ENCODE measurements at places on chromosomes 11 and 22.

- no peak for DNase-seq
Measured at GRCh38 chr11:116492600-116492999, 280.2 kb downstream of the BUD13 start.

GRCh38 chr22:26734339-26735018, 77.1 kb downstream of the MIAT start:
- DNase-seq: no peak

DNA sequence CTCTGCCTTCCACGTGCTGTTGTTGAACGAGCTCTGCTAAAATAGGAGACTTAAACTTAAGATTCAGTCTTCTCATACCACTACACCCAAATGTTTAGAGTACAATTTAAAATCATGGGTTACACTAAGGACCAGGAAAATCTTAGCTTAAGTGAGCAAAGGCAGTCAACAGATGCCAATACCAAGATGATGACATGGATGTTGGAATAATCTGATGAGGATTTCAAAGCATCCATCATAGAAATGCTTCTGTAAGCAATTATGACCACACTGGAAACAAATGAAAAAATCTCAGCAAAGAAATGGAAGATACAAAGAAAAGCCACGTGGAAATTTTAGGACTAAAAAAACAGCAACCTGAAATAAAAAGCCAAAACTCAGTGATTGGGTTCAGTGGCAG, 109.8 kb downstream of the ATXN10 start:
- DNase-seq: no peak

DNA sequence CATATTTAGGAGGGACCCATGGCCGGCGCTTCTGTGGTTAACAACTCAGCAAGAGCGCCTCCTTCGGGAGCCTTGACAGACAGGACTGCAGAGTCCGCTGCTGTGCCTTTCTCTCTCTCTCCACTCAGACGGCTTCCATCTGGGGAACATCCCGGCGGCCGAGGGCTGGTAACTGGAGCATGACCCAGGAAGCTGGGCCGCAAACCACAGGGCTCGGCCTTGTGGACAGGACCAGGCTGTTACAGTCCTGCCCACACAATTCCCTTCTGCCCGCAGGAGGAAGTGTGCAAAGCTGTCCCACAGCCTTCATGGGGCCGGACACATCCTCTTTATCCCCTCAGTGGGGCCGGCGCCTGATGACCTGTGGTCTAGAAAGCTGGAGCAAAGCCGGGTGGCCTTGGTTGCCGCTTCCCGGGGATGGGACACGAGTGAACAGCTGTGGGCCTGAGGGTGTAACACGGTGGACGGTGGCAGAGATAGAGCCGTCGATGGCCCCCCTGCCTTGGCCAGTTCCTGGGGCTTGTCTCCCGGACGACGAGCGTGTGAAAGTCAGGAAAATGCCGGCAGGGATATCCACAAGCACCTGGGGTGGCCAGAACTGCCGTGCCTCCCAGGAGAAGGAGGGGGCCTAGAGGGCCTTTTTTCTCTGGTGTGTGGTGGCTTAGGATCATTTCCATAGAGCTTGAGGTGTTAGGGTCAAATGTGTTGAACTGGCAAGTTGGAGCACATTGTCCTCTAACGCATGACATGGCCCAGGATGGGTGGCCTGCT, 50.1 kb downstream of the FBLN1 start:
- no peak for DNase-seq

- DNase-seq: no peak
Measured at GRCh38 chr11:66042996-66043906, 5.7 kb downstream of the GAL3ST3 start.

DNA sequence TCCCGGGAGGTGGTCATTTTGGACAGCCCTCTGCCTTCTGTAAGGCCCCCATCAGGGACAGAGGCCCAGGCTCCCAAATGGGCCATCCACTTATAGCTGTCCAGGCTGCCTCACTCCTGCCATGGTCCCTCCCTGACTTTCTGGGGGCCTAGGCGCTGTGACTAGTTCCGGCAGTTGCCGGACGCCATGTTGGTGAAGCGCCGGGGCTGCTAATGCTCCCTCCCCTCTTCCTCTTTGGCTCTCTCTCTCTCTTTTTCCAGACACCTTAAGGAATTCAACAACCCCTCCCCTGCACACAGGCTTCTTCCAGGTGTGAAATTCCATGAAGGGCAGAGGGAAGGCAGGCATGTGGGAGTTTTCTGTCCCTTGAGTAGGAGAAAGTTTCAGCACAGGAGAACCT, 445.6 kb downstream of the SOX6 start:
- DNase-seq: no peak

GRCh38 chr22:27475548-27475897, 326.0 kb downstream of the MN1 start:
- DNase-seq: no peak

DNA sequence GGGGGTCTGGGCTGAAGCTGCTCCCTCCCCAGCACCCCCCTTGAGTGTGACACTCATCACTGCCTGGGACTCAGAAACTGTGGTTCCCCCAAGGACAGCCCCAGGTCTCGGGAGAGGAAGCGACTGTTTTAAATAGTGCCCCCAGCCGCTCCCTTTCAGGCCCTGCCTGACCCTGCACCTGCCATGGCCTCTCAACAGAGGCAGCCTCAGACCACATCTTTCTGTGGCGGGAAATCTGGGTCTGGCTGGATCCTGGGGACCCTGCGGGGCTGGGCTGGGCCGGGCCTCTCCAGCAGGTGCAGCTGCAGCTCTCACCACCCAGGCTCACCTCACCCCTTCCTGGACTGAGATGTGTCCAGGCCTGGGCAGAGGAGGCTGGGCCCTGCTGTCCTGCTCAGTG, 3.7 kb upstream of the IGLL1 start:
- DNase-seq: no peak

DNA sequence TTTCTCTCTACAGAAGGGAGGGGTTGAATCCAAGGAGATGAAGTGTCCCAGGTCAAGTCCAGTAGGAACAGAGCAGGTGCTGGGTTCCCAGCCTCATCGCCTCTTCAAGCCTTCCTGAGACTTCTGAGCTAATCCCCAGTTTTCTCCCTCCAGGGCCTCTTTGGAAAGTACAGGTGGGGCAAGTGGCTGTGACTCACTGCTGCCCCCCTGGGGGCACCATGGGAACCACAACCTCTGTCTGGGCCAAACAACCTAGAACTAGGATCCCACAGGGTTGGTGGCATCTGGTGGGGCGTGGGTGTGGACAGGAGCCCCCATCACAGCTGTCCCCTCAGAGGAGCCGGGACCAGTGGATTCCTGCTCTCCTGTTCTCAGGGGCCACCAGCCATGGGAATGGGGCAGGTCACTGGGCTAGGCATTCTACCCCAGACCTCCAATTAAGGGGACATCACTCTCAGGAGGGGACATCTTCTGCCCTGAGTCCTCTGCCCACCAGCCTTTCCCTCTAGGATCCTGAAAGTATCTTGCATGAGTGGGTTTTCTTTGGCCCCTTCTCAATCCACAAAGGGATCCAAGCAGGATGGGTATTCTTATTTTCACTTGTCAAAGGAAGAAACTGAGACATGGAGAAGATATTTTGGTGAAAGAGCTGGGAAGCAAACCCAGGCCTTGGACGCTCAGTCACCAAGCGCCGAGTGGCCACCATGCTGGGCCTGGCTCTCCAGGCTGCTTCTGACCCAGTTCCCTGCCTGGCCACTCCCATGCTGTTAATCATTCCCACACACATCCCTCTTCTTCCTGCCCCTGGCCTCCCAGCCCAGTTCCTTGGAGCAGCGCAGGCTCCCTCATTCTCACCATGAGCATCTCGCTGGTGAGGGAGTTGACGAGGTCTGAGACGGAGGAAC, 23.8 kb downstream of the LRRC10B start:
- DNase-seq: no peak

DNA sequence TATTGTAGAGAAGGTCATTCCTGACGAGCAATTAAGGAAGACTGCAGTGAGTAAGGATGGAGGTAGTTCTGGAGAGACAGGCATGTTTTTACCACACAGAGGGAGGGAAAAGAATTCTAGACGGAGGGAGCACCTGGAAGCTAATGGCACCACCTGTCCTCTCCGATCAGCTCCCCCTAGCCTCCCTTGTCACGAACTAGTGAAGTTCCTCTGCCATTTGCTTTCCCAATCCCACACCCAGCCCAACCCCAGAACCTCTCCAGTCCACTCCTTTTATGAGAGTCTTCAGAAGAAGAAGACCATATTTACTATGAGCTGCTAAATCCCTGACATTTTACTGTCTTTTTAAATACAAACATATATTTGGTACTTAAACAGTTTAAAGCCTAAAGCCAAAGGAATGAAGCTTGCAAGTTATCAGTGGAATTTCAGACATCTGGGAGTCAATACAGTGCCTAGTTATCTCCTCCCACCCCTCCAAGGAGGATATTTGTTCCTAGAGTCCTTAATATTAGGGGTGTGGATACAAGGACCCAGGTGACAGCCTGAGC, 46.1 kb upstream of the HSPA8 start:
- DNase-seq: no peak

DNA sequence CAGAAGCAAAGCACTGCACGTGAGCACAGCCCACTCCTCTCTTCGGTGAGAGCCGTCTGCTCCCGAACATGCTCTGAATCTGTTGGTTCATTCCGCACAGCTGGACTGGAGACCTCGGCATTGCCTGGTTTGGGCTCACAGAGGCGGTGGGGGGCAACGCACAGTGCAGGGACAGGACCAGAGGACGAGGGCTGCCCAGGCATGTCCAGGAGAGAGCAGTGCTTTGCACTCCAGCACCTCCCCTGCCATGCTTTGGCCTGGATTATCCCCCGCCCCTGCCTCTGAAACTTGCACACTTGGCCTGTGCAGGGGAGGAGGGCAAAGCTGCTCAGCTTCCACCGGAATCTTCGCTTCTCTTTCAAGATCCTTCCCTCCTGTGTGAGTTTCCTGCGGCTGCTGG, 536.5 kb downstream of the BRD1 start:
- no peak for DNase-seq

- DNase-seq: no peak
Measured at GRCh38 chr22:37259540-37260029, 15.5 kb upstream of the RAC2 start.

DNA sequence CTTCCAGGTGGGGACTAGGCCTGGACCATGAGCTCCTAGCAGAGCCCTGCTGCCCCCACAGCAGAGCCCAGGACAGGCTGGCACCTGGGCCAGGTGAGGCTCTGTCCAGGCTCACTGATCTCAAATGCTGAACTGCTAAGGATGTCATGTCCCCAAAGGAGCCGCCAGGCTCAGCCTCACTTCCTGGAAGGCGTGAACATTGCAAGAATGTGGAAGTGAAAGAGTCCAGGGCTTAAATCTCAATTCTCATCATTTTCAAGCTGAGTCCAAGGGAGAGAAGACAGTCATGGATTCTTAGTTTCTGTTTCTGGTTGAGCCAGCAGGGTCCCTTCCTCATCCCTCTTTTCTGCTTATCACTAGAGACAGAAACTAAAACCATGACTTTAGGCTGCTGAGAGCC, 5.0 kb downstream of the ASCL2 start:
- DNase-seq: no peak

GRCh38 chr11:272195-272930, 5.8 kb upstream of the NLRP6 start:
- DNase-seq: no peak

DNA sequence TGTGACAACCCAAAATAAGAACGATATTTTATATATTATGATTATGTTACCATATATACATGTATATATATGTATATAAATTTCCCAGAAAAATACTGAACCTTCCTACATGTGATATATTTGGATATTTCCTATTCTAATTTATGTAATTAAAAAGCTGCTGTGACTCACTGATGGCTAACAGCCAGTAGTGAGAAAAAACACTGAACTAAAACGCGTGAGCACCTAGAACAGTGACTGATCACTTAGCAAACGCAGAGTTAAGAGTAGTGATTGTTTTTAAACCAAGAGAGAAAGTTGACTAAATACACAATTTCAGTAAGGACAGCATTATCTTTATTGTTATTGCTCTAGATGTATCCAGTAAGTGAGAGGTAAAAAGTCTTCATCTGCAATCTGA, 213.8 kb downstream of the TMEM135 start:
- DNase-seq: no peak

DNA sequence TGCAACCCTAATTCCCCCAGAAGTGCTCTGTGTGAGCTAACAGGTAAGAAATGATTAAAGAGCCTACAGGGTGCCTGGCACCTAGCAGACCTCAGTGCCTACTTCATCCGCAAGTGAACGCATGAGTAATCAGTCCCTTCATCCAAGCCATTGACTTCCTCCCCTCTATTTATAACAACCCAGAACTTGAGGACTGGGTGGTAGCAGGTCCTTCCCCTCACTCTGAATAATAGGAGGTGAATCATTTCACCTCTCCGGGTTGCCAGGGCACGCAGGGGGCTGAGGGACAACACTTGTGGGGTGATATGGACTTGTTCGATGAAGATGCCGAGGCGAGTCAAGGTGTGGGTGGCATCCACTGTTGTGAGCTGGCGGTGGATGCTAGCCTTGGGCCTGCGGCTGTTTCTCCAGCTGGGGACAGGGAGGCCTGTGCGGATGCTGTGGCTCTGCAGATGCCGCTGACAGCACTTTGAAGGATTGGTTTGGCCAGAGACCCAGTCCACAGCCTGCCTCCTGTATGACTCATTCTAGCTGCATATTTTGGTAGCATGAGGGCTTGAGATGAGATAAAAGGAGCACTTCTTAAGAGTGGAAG, 11.7 kb upstream of the SORL1-AS1 start:
- DNase-seq: no peak

DNA sequence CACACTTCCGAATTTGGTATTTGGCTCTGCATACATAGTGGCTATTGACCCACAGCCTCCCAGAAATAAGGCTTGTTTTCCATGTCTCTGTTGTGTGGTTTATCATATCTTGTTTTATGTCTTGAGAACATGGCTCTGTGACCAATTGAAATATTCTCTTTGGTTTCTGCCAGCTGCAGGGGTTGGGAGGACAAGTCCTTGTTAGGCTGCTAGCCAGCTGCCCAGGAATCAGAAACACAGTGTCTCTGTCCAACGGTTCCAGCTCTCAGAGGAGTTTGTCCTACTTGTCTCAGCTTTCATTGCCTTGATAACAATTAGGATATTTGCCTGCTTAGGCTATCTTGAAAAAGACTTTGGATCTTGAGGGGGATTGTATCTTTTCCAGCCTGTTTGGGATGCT, 6.0 kb upstream of the SLC7A4 start:
- DNase-seq: no peak

GRCh38 chr11:132595711-132596134, 936.6 kb downstream of the OPCML start:
- peak; percentile 39 for DNase-seq

DNA sequence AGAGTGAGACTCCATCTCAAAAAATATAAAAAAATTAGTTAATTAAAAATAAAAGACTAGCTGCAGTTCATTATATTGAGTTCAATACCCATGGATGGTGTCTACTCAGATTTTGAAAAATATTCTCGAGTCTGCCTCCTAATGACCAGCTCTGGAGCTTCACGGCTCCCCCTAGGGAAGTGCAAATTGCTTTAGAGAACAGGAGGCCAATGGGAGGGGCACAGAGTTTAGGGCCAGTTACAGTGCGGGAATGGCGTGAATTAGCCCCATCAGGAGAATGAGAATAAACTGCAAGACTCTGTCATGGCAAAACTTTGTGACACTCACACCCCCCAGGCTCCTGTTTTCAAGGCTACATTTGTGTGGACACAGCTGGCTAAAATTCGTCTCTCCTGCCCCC, 4.6 kb downstream of the FGF4 start:
- no peak for DNase-seq

GRCh38 chr22:49861642-49862495, 8.2 kb downstream of the ZBED4 start:
- DNase-seq: no peak

GRCh38 chr11:520428-521176, 13.6 kb upstream of the RNH1 start:
- DNase-seq: no peak

GRCh38 chr11:68505596-68505995, 45.0 kb downstream of the PPP6R3 start:
- DNase-seq: no peak

GRCh38 chr11:46970913-46971625, 34.5 kb downstream of the CSTPP1 start:
- no peak for DNase-seq
